ENCODE measurements at places on chromosomes 5 and 9. TPM values are rescaled to one million over a fixed set of nuclear protein-coding genes. Genes with fewer than 3 reads are reported as not detected.

MCCC2 gene
- polyA plus RNA-seq: 13.7 TPM

DPYSL3 gene
- 148 TPM for polyA plus RNA-seq

OMD gene
- 2.9 TPM for polyA plus RNA-seq

DNA sequence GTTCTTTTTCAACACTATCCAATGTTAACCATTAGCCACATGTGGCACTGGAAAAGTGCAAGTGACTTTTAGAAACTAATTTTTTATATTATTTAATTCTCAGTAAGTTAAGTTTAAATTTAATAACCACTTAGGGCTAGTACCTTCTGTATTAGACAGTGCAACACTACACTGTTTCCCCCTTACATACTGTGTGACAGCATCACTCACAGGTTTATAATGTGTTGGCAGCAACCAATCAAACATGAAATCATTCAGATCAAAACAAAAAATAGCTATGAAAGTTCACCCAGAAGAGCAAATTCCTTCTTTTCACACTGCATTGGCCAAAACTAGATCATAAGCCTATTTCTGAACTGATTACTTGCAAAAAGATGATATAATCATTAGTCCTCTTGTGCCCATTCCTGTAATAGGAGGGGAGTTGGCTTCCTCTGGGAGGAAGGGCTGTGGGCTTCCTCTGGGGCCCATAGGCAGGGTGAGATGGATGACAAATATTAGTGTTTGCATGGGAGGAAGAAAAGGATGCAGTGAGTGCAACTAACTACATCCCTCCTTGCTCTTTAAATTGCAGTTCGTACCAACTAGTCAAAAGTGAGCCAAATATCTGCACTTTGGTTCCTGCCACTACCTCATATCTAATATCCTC lies 708.1 kb upstream of the RGMB start:
- H3K36me3 ChIP-seq: no peaks in the 10 kb centered on the region
- no peak overlapping the region for H3K27ac ChIP-seq
- no peaks in the 10 kb centered on the region for H3K27me3 ChIP-seq
- DNase-seq: peak; percentile 6
- no peak overlapping the region for H3K4me3 ChIP-seq
- H3K4me1 ChIP-seq: no peaks in the 10 kb centered on the region

DNA sequence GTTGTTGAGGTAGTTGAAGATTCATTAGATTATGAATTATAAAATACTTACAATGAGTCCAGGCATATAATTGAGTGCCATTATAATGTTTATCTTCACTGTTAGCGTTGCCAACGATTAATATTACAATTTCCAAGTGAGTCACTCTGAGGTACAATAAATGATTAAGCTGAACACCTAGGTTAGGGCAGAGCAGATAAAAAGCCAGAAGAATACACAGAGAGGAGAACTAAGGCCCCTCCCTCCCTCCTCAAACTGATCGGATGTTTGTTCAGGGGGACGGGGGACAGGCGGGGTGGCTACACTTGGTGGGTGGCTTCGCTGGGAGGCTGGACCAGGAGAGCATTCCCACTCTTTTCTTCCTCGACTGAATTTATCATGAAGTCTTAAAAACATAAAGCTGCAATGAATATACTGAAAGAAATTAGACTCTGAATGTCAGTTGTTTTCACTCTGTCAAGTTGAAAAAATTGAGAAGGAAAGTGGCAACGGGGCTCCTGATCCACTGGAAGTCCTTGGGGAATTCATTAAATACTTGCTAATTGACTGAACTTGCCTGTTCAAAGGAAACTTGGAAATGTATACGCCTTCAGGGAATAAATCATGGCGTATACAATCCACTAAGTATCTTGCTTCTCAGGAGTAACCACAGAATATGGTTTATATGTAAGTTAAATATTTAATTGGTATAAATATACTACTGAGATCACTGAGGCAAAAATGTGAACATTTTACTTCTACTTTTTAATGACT lies 198.1 kb downstream of the TSSK1B start:
- H3K4me1 ChIP-seq: peaks cover 6% of the 10 kb centered on the region
- DNase-seq: no peak
- no peaks in the 10 kb centered on the region for H3K27me3 ChIP-seq
- H3K36me3 ChIP-seq: no peaks in the 10 kb centered on the region
- no peak overlapping the region for H3K27ac ChIP-seq

GRCh38 chr5:1420211-1421195 lies 24.7 kb downstream of the SLC6A3 start:
- H3K36me3 ChIP-seq: no peaks in the 10 kb centered on the region
- peaks cover 7% of the 10 kb centered on the region for H3K4me1 ChIP-seq
- no peaks in the 10 kb centered on the region for H3K27me3 ChIP-seq

- no peak for DNase-seq
- H3K36me3 ChIP-seq: no peaks in the 10 kb centered on the region
- H3K27ac ChIP-seq: no peak overlapping the region
- no peak overlapping the region for H3K4me3 ChIP-seq
- H3K27me3 ChIP-seq: no peaks in the 10 kb centered on the region
Observed at GRCh38 chr5:129161830-129162229, 67.3 kb downstream of the ISOC1 start.

- H3K27me3 ChIP-seq: peaks cover 2% of the 10 kb centered on the region
- no peak for DNase-seq
- H3K4me3 ChIP-seq: no peak overlapping the region
Observed at GRCh38 chr9:90775657-90776056, 26.0 kb upstream of the SYK start.

DNA sequence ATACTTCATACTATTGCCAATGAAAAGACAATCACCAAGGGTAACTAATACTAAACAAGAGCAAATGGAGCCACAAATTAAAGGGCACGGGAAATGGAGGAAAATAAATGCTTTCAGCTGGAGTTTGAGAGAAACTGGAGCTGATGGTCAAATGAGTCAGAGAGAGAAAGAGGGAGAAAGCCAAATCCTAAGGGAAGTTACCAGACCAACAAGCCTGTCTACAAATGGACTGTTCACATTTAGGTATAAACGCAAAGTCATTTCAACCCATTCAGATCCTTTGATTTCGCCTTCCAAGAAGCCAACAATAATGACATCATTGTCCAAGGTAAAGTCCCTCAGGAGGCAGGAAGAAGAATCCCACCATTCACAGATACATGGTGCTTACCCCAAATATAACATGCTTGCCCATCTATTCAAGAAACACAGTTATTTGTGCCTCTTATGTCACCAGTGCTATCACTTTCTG lies 351.8 kb downstream of the RAB3C start:
- no peak overlapping the region for H3K27ac ChIP-seq
- H3K27me3 ChIP-seq: no peaks in the 10 kb centered on the region
- no peak overlapping the region for H3K4me3 ChIP-seq
- H3K4me1 ChIP-seq: no peaks in the 10 kb centered on the region
- H3K36me3 ChIP-seq: no peaks in the 10 kb centered on the region
- no peak for DNase-seq

DNA sequence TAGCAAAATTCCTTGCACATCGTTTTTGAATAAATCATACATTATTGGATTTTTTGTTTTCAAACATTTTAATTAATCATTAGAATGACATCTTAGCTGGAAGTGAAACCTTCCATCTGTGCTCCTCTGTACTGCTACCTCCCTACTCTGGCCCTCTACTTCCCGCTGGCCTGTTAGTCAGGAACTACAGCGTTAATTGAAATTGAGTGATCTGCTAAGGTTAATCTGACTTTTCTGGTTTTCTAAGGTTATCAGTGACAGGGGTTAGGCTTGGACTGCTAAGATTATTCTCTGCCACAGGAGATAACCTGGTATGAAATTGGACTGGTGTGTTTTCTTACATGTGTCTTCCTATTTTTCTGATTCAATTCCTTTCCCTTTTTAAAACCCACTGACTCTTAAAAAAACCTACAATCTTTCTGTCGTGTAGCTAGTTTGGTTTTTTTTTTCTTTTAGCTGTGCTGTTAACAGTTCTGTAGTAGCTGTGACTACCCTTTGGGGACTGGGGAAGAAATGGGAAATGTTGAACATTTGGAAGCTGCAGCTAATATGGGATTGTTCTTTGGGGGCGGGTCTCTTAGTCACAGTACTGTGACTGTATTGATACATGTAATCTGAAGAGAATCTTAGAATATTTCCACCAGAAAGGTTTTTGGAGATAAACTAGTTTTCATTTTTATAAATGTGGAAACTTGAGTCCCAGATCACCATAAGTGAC lies 4.6 kb downstream of the KIF2A start:
- H3K27ac ChIP-seq: no peak overlapping the region
- DNase-seq: no peak
- H3K27me3 ChIP-seq: no peaks in the 10 kb centered on the region
- H3K4me1 ChIP-seq: peaks cover 7% of the 10 kb centered on the region
- no peaks in the 10 kb centered on the region for H3K36me3 ChIP-seq

DNA sequence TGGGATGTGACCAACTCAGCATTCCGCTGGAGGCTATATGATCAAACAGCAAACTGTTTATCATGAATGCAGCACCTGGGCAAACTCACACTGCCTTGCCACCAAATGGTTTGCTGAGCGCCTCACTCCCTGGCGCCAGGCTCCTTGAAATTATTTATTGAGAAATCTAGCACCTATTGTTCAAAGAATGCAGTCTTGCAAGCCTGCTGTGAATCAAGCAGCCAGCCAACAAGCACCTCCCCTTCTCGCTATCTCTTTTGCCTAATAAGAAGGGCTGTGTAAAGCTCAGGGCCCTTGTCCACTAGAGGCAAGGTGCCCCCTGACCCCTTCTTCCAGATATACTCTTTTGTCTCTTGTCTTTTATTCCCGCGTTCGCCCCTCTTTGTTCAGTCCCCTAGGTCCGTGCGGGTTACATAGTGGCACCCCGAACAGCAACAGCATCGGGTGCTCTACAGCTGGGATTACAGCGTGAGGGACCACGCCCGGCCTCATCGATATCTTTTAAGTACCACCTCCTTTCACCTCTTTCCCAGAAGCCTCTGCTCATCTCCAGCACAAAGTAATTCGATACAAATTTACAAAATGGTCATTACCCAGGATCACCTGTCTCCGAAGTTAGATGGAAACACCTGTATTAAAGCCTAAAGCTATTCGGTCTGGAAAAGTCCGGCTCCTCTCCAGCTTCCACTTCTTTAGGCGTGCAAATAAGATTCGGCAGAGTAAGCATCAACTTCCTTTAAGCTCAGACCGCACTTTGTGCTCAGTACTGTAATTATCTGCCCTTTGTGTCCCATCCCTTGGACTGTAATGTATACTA lies 896 bp downstream of the RIGI start:
- peak overlapping the region; percentile 96 for H3K27ac ChIP-seq
- H3K4me1 ChIP-seq: peaks cover 13% of the 10 kb centered on the region
- peak; percentile 45 for DNase-seq

Data from muscle of leg (tissue), 16 donors.